ENCODE measurements at places on chromosomes 7 and 10.

GRCh38 chr7:85010306-85010705 is 176.6 kb downstream of the SEMA3D start:
- DNase-seq: no peak

DNA sequence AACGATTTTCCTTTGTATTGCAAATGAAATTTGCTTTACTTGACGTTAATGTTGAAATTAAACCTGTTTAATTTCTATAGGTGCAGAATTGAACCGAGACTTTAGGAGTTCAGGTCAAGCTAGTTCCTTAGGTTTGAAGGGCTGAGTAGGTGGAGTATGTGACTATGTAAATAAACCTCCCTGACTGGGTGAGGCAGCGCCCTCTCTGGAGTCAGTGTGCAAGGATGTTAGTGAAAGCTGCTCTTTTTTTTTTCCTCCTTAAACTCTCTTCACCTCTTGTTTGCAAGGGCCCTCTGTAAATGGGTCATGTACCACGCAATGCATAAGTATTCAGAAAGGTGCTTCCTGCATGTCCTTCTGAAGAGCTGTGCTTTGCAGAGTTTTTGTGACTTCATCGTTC is 33.8 kb downstream of the GALNT17 start:
- DNase-seq: no peak

GRCh38 chr10:74842301-74842954 is 16.0 kb downstream of the KAT6B start:
- DNase-seq: no peak

DNA sequence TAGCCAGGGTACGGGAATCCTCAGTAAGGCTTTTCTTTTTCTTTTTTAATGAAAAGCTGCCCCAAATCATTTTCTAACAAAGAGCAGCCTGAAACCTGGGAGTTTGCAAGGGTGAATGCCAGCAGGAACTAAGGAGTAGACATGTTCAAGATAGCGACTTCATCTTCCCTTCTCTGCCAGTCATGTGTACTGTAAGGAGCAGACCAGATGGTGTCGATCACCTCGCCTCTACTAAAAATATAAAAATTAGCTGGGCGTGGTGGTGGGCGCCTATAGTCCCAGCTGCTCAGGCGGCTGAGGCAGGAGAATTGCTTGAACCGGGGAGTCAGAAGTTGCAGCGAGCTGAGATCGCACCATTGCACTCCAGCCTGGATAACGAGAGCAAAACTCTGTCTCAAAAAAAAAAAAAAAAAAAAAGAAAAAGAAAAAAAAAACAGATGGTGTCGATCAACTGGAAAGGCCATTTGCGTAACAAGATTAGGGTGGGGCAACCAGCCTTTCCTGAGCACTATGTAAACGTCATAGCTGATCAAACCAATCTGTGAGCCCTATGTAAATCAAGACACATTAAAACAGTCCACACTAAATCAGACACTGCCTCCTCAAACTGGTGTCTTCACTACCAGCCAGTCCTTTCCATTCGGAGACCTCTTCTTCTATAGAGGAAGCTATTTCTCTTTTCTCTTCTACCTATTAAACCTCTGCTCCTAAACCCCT is 33.8 kb downstream of the NOLC1 start:
- DNase-seq: no peak

GRCh38 chr10:126224967-126225671 is 163.2 kb downstream of the ADAM12 start:
- DNase-seq: no peak

GRCh38 chr7:24715171-24715570 is 42.1 kb downstream of the GSDME start:
- no peak for DNase-seq

DNA sequence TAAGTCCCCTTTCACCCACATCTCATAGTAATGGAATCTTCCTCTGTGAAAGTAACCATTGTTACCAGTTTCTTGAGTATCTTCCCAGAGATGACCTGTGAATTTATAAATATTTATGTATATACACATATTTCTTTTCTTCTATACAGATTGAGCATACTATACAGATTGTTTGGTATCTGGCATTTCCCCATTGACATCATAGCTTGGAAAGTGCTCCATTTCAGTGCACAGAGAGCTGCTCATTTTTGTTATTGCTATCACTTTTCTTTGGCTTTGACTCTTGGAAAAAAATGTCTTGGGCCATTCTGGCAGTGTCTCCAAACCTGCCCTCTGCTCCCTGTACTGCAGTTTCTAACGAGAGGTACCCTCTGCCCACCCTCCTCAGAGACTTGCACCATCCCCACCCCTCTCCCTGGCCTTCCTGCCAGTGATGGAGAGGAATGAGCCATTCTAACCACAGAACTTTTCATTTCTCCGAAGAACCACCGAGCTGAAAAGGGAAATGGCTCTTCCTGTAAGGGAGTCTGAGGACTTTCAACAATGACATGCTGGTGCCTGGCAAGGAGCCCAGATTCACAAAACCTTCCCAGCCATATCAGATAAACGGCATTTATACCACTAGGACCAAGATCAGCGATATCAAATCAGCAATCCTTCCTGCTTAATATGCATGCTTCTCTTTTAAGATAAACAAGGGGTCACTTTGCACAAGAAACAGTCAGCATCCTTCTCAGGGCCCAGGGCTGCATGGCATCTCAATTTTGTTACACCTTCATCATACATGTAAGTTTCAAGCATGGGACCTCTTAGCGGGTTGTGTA is 19.7 kb upstream of the CCSER2 start:
- peak; percentile 68 for DNase-seq

GRCh38 chr7:157430721-157431120 is 93.9 kb downstream of the DNAJB6 start:
- no peak for DNase-seq

Data from CD4-positive, alpha-beta T cell treated with Interleukin-6 for 4 hours (primary cell).